ENCODE measurements at places on chromosomes 11 and 22.

DNA sequence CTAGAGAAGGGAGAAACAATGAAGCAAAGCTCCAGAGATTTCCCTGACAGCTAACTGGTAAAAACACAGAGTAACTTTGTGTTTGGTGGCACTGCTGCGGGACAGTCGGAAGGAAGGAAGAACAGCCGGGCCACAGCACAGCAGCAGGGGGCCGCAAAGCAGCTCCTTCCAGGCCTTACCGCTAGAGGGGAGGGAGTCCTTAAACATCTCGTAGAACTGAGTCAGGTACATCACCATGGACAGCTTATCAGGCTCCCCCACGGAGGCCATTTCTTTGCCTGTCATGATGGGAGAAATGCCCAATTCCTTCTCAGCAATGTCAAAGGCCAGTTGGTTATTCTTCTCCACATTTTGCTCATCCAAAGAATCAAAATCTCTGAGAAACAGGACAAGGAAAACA lies 114.6 kb upstream of the BID start:
- DNase-seq: no peak

- DNase-seq: no peak
Observed at GRCh38 chr11:30852645-30853044, 266.5 kb upstream of the MPPED2 start.

- DNase-seq: no peak
Observed at GRCh38 chr11:26837154-26837553, 115.3 kb upstream of the SLC5A12 start.

- DNase-seq: no peak
Observed at GRCh38 chr22:43443152-43443471, 31.3 kb downstream of the MPPED1 start.

DNA sequence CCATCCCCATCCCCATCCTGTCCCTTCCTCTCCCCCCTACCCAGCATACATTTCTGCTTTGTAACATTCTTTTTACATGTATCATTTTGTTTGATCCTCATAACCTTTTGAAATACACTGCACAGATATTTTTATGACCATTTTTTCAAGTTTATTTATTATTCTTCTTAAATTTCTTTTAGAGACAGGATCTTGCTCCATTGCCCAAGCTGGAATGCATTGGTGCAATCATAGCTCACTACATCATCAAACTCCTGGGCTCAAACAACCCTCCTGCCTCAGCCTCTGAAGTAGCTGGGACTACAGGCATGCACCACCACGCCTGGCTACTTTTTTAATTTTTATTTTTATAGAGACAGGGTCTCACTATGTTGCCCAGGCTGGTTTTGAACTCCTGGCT lies 99.4 kb upstream of the AKIP1 start:
- no peak for DNase-seq

DNA sequence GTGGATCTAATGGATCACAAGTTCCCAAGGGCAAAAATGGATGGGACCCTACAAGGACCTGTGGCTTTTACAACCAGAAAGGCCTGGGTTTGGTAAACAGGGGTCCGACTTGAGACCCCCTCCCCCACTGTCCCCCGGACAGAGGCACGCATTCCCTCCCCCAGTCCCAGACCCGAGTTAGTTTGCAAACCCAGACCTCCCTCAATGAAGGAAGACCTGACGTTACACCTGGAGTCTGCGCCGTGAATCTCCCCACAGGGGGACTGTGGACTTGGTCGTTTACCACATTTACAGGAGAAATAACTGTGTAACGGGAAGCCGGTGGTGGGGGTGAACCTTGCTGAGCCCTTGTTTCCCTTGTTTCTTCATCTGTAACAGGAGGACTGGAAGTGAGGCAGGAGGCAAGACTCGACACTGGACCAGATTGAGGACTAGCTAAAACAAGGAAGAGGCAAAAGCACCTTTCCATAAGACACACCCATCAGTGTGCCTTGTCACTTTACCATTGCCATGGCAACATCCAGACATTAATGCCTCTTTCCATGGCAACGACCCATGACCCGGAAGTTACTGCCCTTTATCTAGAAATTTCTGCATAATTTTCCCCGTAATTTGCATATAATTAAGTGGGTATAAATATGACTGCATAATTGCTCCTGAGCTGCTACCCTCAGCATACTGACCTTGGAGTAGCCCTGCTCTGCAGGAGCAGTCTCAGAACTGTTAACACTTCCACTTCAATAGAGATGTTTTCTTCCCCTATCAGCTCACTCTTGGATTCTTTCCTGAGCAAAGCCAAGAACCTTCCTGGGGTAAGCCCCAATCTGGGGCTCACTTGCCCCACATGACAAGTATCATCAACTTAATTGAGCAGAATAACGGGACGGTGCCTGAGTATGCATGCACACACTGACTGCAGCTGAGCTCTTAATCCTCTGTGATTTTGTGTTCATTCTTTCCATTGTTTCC lies 25.4 kb downstream of the PDGFB start:
- DNase-seq: no peak

GRCh38 chr22:36194971-36195370 lies 6.6 kb downstream of the APOL4 start:
- no peak for DNase-seq

- no peak for DNase-seq
Observed at GRCh38 chr11:93512949-93513667, 30.1 kb downstream of the SMCO4 start.

DNA sequence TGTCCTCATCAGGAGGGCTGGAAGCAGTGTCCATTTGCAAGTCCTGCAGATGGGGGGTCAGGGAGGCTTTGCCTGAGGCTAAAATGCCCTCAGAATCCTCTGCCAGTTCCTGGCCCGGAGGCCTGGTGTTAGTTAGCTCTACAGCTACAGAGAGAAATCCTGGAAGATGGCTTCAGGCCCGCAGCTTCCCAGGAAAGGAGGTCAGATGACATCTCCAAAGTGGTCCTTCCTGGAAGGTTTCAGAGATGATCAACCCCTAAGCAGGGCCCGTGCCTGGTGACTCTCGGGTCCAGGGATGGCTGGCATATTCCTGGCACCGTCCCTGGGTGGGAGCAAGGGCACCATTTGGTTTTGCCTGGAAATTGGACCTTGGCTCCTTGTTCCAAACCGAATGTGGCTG lies 959.1 kb downstream of the BRD1 start:
- DNase-seq: no peak
